ENCODE measurements at places on chromosomes 11 and 22. TPM values are rescaled to one million over a fixed set of nuclear protein-coding genes. Genes with fewer than 3 reads are reported as not detected.
A peak's percentile ranks its signal among the peaks of the same experiment; 100 is the strongest.

JHY gene
- 3.2 TPM for total RNA-seq

C22orf42 gene
- total RNA-seq, result not detected

- no peaks in the 10 kb centered on the region for H3K36me3 ChIP-seq
- no peak overlapping the region for H3K27ac ChIP-seq
- no peak overlapping the region for H3K4me3 ChIP-seq
- no peaks in the 10 kb centered on the region for H3K27me3 ChIP-seq
- no peaks in the 10 kb centered on the region for H3K4me1 ChIP-seq
Measured at GRCh38 chr11:38988908-38989307, 2390.9 kb upstream of the RAG2 start.

- no peak overlapping the region for H3K4me3 ChIP-seq
- no peak overlapping the region for H3K27ac ChIP-seq
- H3K27me3 ChIP-seq, result no peaks in the 10 kb centered on the region
Measured at GRCh38 chr22:45704648-45705047, 33.0 kb downstream of the ATXN10 start.

GRCh38 chr11:131378931-131379330 is 8.5 kb downstream of the NTM start:
- peaks cover 6% of the 10 kb centered on the region for H3K27me3 ChIP-seq
- H3K4me3 ChIP-seq, result no peak overlapping the region
- no peaks in the 10 kb centered on the region for H3K36me3 ChIP-seq
- no peak for DNase-seq
- no peak overlapping the region for H3K27ac ChIP-seq

SULT4A1 gene
- not detected for total RNA-seq

- H3K36me3 ChIP-seq, result peaks cover 30% of the 10 kb centered on the region
- DNase-seq, result peak; percentile 8
- H3K27me3 ChIP-seq, result no peaks in the 10 kb centered on the region
- H3K27ac ChIP-seq, result peak overlapping the region; percentile 83
Measured at GRCh38 chr11:129894278-129895125, 876 bp downstream of the NFRKB start.

GPHA2 gene
- total RNA-seq, result not detected

WNT11 gene
- total RNA-seq, result not detected

GRCh38 chr11:25658916-25659315 is 673.0 kb upstream of the ANO3 start:
- no peaks in the 10 kb centered on the region for H3K4me1 ChIP-seq
- H3K36me3 ChIP-seq, result no peaks in the 10 kb centered on the region
- H3K27ac ChIP-seq, result no peak overlapping the region
- no peak overlapping the region for H3K4me3 ChIP-seq
- no peaks in the 10 kb centered on the region for H3K27me3 ChIP-seq
- DNase-seq, result no peak

GRCh38 chr11:61472282-61472681 is 36.3 kb upstream of the LRRC10B start:
- H3K4me1 ChIP-seq, result peaks cover 3% of the 10 kb centered on the region
- H3K4me3 ChIP-seq, result no peak overlapping the region
- H3K27ac ChIP-seq, result no peak overlapping the region

PRR5L gene
- total RNA-seq, result 6.0 TPM

PDE3B gene
- 46.5 TPM for total RNA-seq

JAML gene
- 148 TPM for total RNA-seq

GRCh38 chr22:17788528-17789378 is 14.5 kb upstream of the BID start:
- no peak overlapping the region for H3K4me3 ChIP-seq
- H3K27me3 ChIP-seq, result no peaks in the 10 kb centered on the region
- no peaks in the 10 kb centered on the region for H3K36me3 ChIP-seq
- no peak for DNase-seq
- H3K4me1 ChIP-seq, result no peaks in the 10 kb centered on the region

GRCh38 chr11:35676611-35676965 is 14.0 kb downstream of the TRIM44 start:
- H3K27ac ChIP-seq, result no peak overlapping the region
- H3K4me1 ChIP-seq, result peaks cover 65% of the 10 kb centered on the region
- H3K4me3 ChIP-seq, result no peak overlapping the region
- no peaks in the 10 kb centered on the region for H3K27me3 ChIP-seq

DNA sequence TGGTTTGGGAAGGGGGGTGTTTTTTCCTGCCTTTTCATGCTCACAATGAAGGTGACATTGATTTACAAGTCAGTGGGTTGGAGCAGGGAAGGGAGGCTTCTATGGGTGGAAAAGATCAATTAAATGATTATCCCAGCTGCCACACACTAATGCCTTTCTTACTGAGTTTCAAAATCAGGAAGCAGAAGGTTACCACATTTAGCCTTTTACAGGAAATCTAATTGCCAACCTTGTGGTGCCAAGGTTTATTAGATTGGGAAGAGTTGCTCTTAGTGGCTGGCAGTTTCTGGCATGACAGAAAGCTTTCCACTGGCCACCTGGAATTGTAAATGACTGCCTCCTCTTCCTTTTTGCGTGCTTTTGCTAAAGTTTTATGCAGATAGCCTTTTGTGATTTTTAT is 98.7 kb downstream of the NAV2 start:
- no peaks in the 10 kb centered on the region for H3K36me3 ChIP-seq
- no peak for DNase-seq
- peaks cover 7% of the 10 kb centered on the region for H3K27me3 ChIP-seq
- H3K4me1 ChIP-seq, result no peaks in the 10 kb centered on the region
- no peak overlapping the region for H3K27ac ChIP-seq

DNA sequence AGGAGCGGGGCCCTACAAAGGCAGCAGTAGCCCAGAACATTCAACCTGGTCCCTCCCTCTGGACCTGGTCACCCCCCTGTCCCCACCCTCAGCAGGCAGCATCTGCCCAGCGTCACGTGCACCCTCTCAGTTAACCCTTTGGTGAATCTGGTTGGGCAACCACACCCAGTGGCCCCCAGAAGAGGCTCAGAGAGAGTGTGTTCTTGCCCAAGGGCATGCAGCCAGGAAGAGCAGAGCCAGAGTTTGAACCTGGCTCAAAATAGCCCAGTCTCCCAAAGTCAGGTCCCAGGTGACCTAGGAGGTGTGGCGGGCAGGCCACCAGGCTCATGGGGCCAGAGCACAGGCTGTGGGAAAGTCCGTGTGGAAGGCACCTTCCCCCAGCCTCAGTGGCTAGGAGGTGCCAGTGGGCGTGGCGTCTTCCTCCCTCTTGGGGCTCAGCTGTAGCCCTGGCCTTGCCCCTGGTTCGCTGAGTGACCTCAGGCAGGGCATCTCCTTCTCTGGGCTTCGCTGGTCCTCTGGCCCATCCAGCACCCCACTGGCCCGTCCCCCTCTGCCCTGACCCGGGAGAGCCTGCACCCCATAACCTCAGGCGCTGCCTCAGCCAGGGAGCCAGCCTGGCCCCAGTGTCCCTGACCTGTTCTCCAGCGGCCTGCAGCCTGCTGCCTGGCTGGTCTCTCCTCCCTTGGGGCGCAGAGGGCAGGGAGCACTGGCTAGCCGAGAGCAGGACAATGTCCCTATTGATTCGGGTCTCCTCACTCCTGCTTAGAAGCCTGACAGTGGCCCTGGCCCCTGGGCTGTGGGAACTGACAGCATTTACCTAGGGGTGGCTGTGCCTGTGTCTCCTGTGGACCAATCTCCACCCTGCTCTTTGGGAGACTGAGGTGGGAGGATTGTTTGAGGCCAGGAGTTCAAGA is 7.0 kb downstream of the ALDH3B1 start:
- DNase-seq, result no peak
- no peak overlapping the region for H3K27ac ChIP-seq
- H3K27me3 ChIP-seq, result no peaks in the 10 kb centered on the region
- H3K4me3 ChIP-seq, result no peak overlapping the region
- no peaks in the 10 kb centered on the region for H3K4me1 ChIP-seq

DNA sequence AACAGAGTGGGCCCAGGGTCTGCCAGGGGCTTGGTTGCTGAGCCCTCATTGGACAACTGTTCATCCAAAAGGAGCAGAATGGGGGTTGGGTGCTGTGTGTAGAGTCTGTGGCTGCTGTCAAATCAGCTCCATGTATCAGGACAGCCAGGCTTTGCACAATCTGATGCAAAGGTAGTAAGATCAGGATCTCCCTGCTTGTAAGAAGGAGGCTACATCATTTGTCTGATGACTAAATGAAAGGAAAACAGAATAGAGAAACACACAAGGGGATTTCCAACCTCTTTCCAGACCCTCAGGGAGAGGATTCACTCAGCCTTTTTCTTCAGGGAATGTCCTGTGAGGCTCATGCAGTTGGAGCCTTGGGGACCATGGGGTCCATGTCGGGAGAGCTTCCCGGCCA is 7.2 kb downstream of the MICAL2 start:
- H3K27me3 ChIP-seq, result no peaks in the 10 kb centered on the region
- no peak for DNase-seq
- H3K4me1 ChIP-seq, result peaks cover 10% of the 10 kb centered on the region
- peaks cover 2% of the 10 kb centered on the region for H3K36me3 ChIP-seq

GRCh38 chr11:126190792-126191191 is 20.7 kb downstream of the RPUSD4 start:
- no peak for DNase-seq
- no peaks in the 10 kb centered on the region for H3K4me1 ChIP-seq
- peaks cover 20% of the 10 kb centered on the region for H3K36me3 ChIP-seq
- no peak overlapping the region for H3K4me3 ChIP-seq
- no peaks in the 10 kb centered on the region for H3K27me3 ChIP-seq
- no peak overlapping the region for H3K27ac ChIP-seq

KDM4E gene
- not detected for total RNA-seq

- peaks cover 26% of the 10 kb centered on the region for H3K36me3 ChIP-seq
- DNase-seq, result peak; percentile 54
- peak overlapping the region; percentile 69 for H3K4me3 ChIP-seq
- peaks cover 36% of the 10 kb centered on the region for H3K4me1 ChIP-seq
- H3K27me3 ChIP-seq, result no peaks in the 10 kb centered on the region
Measured at GRCh38 chr11:8913961-8914660, 3.1 kb downstream of the AKIP1 start.

SCN4B gene
- 0.58 TPM for total RNA-seq

GRCh38 chr22:33756508-33756949 is 163.7 kb downstream of the LARGE1 start:
- no peaks in the 10 kb centered on the region for H3K36me3 ChIP-seq
- DNase-seq, result no peak
- no peak overlapping the region for H3K4me3 ChIP-seq
- H3K27me3 ChIP-seq, result peaks cover 7% of the 10 kb centered on the region
- no peaks in the 10 kb centered on the region for H3K4me1 ChIP-seq

DNA sequence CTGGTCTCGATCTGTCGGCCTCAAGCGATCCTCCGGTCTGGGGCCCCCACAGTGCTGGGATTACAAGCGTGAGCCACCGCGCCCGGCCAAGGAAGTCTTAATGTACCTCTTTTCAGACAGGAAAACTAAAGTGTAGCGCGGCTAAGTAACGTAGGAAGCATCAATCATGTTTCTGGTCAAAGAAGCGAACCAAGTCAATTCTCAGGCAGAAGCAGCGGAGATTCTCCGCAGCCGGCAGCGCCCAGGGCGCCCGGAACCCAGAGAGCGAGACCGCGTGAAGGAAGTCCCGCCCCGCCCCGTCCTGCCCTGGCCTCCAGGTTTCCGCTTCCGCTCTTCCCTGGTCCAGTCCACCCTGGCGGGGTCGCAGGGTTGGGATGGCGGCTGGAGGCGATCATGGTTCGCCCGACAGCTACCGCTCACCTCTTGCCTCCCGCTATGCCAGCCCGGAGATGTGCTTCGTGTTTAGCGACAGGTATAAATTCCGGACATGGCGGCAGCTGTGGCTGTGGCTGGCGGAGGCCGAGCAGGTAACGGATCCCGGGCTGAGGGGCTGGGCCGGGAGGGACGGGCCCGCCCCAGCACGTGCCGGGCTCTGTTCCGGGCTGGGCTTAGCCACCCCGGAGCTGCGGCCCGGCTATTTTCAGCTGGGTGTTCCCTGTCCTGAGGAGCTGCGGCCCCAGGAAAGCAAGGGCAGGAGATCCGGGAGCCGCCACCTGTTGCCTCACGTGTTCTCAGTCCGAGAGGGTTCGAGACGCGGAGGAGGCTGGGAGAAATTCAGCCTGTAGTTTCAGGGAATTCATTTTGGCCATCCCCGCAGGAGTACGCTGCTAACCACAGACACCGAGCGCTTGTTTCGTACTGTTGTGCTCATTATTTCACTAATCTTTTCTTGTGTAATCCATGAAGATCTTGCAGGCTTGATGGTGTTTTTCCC is at the start of gene ADSL:
ADSL (plus strand) TSS at position 316 of the 934 bp plus-strand sequence; CDS start at position 375, 59 bp downstream.
- H3K27ac ChIP-seq, result peak within 1 kb of the TSS; percentile 99
- peak; percentile 90 for DNase-seq
- H3K36me3 ChIP-seq, result peaks cover 33% of the 10 kb centered on the region
- H3K27me3 ChIP-seq, result no peaks in the 10 kb centered on the region
- H3K4me3 ChIP-seq, result peak within 1 kb of the TSS; percentile 98

DNA sequence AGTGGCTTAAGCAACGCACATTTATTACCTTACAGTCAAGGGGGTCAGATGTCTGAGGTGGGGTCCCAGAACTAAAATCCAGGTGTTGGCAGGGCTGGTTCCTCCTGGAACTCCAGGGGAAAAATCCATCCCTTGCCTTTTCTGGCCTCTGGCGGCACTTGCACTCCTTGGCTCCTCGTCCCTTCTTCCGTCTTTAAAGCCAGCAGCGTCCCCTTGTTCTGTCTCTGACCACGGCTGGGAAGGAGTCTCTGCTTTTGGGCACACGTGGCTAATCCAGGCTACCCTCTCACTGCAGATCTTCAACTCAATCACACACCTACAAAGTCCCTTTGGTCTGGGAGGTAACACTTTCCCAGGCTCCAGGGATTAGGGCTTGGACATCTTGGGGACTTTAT is 73.5 kb upstream of the WNT7B start:
- peaks cover 25% of the 10 kb centered on the region for H3K4me1 ChIP-seq
- H3K4me3 ChIP-seq, result no peak overlapping the region
- no peaks in the 10 kb centered on the region for H3K36me3 ChIP-seq
- H3K27ac ChIP-seq, result no peak overlapping the region
- DNase-seq, result no peak

DNA sequence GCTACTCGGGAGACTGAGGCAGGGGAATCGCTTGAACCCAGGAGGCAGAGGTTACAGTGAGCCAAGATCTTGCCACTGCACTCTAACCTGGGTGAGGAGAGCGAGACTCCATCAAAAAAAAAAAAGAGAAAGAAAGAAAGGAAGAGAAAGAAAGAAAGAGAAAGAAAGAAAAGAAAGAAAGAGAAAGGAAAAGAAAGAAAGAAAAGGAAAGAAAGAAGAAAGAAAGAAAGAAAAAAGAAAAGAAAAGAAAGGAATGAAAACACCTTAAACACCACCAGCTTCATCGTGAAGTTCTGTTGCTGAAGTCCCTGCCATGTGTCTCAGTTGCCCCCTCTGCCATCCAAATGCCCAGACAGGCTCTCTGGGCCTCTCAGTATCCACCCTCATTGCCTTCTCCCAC is 9.9 kb upstream of the CXCR5 start:
- no peak for DNase-seq
- H3K4me1 ChIP-seq, result peaks cover 80% of the 10 kb centered on the region
- peak overlapping the region; percentile 19 for H3K27ac ChIP-seq
- peaks cover 5% of the 10 kb centered on the region for H3K36me3 ChIP-seq
- H3K27me3 ChIP-seq, result no peaks in the 10 kb centered on the region

- peaks cover 2% of the 10 kb centered on the region for H3K4me1 ChIP-seq
- no peak overlapping the region for H3K4me3 ChIP-seq
- no peak for DNase-seq
Measured at GRCh38 chr11:15649371-15650104, 534.8 kb downstream of the INSC start.

All from activated naive CD8-positive, alpha-beta T cell treated with anti-CD3 and anti-CD28 coated beads for 36 hours (primary cell).